Endodermal cell (in vitro differentiated cells): ENCODE measurements at places on chromosomes 12 and 14. TPM values are rescaled to one million over a fixed set of nuclear protein-coding genes. Genes with fewer than 3 reads are reported as not detected.

- DNase-seq, result peak; percentile 61
- no peak overlapping the region for H3K4me3 ChIP-seq
- no peak overlapping the region for H3K27ac ChIP-seq
- peaks cover 13% of the 10 kb centered on the region for H3K27me3 ChIP-seq
- no peaks in the 10 kb centered on the region for H3K36me3 ChIP-seq
Measured at GRCh38 chr12:115710104-115710564, 567.4 kb downstream of the MED13L start.

Gene TAS2R42
- total RNA-seq, result not detected in 2 replicates

GRCh38 chr12:53113951-53114350 is 10.7 kb downstream of the SOAT2 start:
- no peak for DNase-seq
- no peak overlapping the region for H3K4me3 ChIP-seq
- H3K27me3 ChIP-seq, result no peaks in the 10 kb centered on the region
- no peak overlapping the region for H3K27ac ChIP-seq
- H3K4me1 ChIP-seq, result no peaks in the 10 kb centered on the region

GRCh38 chr14:35353409-35354172 is 51.0 kb downstream of the NFKBIA start:
- H3K4me1 ChIP-seq, result peaks cover 5% of the 10 kb centered on the region
- H3K27me3 ChIP-seq, result no peaks in the 10 kb centered on the region
- no peaks in the 10 kb centered on the region for H3K36me3 ChIP-seq
- no peak overlapping the region for H3K4me3 ChIP-seq

DNA sequence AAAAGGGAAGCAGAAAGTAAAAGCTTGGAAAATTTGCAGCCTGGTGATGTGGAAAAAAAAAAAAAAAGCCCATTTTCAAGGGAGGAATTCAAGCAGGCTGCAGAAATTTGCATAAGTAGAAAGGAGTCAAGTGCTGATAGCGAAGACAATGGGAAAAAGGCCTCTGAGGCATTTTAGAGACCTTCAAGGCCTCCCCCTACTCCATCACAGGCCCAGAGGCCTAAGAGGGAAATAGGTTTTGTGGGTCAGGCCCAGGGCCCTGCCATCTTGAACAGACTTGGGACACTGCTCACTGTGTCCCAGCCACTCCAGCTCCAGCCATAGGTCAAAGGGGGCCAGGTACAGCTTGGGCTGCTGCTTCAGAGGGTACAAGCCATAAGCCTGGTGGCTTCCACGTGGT is 13.8 kb upstream of the PRKD1 start:
- DNase-seq, result peak; percentile 71
- H3K27me3 ChIP-seq, result no peaks in the 10 kb centered on the region
- H3K4me1 ChIP-seq, result peaks cover 15% of the 10 kb centered on the region
- H3K27ac ChIP-seq, result no peak overlapping the region
- peak overlapping the region; percentile 15 for H3K4me3 ChIP-seq

DNA sequence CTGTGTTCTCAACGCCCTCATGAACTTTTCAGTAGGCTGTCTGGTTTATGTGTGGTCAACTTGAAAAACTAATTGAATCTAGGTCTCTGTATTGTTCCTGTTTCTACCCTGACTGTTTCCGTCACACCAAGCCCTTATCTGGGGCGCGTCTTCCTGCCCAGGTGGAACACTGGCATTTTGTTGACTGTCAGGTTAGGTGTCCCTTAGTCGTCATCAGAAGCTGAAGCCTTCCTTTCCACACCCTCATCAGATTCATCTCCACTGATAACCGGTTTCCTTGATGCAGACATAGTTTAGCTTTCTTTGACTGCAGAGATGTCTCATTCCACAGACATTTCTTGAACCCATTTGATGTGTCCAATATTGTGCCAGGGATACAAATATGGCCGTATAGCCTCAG is 96.5 kb downstream of the DUSP16 start:
- no peak for DNase-seq
- no peak overlapping the region for H3K4me3 ChIP-seq
- no peaks in the 10 kb centered on the region for H3K27me3 ChIP-seq
- H3K4me1 ChIP-seq, result no peaks in the 10 kb centered on the region

DNA sequence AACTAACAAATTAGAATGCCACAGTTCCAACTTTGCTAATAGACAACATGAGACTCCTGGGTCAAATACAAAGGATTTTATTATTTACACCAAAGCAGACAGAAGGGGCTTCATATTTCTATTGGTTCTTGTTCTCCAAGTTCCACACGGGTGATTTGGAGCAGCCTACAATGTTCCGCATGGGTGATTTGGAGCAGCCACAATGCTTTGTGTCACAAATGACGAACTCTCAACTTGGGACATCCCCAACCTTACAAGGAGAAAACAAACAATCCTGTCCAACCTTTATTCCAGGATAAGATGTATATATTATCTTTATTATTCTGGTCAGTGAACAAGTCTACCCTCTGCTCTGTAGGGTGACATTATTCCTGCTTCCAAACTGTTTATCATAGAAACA is 694.3 kb upstream of the MGAT4C start:
- H3K27me3 ChIP-seq, result no peaks in the 10 kb centered on the region
- H3K4me3 ChIP-seq, result no peak overlapping the region
- H3K36me3 ChIP-seq, result no peaks in the 10 kb centered on the region
- H3K27ac ChIP-seq, result no peak overlapping the region
- no peak for DNase-seq

- H3K4me3 ChIP-seq, result no peak overlapping the region
- no peaks in the 10 kb centered on the region for H3K27me3 ChIP-seq
- peaks cover 13% of the 10 kb centered on the region for H3K4me1 ChIP-seq
Measured at GRCh38 chr12:125406131-125406530, 340.9 kb downstream of the AACS start.

Gene POTEG
- total RNA-seq, result not detected in 3 replicates

DNA sequence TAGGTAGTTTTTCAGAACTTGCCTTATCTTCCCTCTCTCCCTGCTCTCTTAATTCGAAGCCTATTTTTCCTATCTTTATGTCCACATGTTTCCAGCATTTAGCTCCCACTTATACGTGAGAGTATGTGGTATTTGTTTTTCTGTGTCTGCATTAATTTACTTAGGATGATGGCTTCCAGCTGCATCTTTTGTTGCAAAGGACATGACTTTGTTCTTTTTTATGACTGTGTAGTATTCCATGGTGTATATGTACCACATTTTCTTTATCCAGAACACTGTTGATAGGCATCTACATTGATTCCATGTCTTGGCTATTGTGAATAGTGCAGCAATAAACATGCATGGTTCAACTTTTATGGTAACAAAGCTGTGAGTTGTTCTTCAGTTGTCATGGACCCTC is 7.8 kb upstream of the CLEC2D start:
- H3K4me1 ChIP-seq, result no peaks in the 10 kb centered on the region
- peaks cover 69% of the 10 kb centered on the region for H3K36me3 ChIP-seq
- H3K4me3 ChIP-seq, result no peak overlapping the region
- H3K27me3 ChIP-seq, result no peaks in the 10 kb centered on the region
- DNase-seq, result no peak

Gene ADAMTS20
- 1.1 to 23.2 TPM (median 1.1 TPM) in 3 replicates for total RNA-seq

DNA sequence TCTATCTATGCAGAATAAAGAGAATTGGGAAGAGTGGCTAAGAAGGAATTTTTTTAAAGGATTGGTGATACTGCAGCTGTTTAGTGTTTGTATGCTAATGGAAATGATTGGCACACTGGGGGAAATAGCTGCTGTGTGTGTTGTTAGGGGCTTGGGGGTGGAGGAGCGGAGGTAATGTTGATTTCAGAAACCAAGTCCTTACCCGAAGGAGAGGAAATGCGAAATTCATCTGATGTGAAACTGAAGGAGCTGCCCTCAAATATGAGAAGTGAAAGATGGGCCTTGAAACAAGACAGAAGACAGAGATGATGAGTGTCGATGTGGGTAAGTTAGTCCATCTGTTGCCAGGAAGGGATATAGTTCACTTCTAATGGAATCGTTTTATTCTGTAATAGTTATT is 21.2 kb upstream of the RNASE12 start:
- H3K27ac ChIP-seq, result no peak overlapping the region
- H3K36me3 ChIP-seq, result no peaks in the 10 kb centered on the region
- no peaks in the 10 kb centered on the region for H3K27me3 ChIP-seq
- peak overlapping the region; percentile 92 for H3K4me3 ChIP-seq

Gene PTGER2
- 0.45 TPM in 1 of 3 replicates, not detected in the others for total RNA-seq

GRCh38 chr14:102314242-102315011 is 5.1 kb upstream of the ZNF839 start:
- no peaks in the 10 kb centered on the region for H3K27me3 ChIP-seq
- H3K4me3 ChIP-seq, result peak overlapping the region; percentile 83
- DNase-seq, result peak; percentile 91
- H3K4me1 ChIP-seq, result peaks cover 2% of the 10 kb centered on the region

Gene PPP2R5E
- total RNA-seq, result 51.8 to 65.2 TPM (median 63.8 TPM) in 3 replicates

GRCh38 chr14:78683206-78683605 is 513.0 kb downstream of the NRXN3 start:
- H3K27me3 ChIP-seq, result no peaks in the 10 kb centered on the region
- H3K27ac ChIP-seq, result no peak overlapping the region
- no peaks in the 10 kb centered on the region for H3K36me3 ChIP-seq
- no peak for DNase-seq
- H3K4me3 ChIP-seq, result no peak overlapping the region
- H3K4me1 ChIP-seq, result no peaks in the 10 kb centered on the region

DNA sequence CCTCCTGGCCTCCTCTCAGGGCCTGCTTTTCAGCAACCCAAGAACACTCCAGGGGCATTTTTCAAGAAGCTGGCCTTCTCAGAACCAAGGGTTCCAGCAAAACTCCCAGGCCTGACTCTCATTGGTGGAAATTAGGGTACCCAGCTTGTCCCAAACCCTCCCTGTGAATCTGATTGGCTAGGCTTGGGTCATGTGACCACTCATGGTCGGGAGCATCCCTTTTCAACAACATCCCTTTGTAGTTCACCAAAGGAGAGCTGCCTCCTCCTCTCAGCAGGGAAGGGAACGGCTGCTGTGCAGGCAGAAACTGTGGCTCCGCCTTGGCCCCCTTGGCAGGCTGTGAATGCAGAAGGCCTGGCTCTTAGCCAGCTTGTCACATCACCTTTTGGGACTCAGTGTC is 94.5 kb downstream of the AACS start:
- H3K27me3 ChIP-seq, result no peaks in the 10 kb centered on the region
- DNase-seq, result peak; percentile 71
- no peak overlapping the region for H3K27ac ChIP-seq
- no peak overlapping the region for H3K4me3 ChIP-seq
- H3K4me1 ChIP-seq, result no peaks in the 10 kb centered on the region
- no peaks in the 10 kb centered on the region for H3K36me3 ChIP-seq

- DNase-seq, result peak; percentile 97
- H3K4me3 ChIP-seq, result peak overlapping the region; percentile 95
- H3K27ac ChIP-seq, result peak overlapping the region; percentile 37
Measured at GRCh38 chr14:20970983-20971704, 15.9 kb downstream of the RNASE2 start.

DNA sequence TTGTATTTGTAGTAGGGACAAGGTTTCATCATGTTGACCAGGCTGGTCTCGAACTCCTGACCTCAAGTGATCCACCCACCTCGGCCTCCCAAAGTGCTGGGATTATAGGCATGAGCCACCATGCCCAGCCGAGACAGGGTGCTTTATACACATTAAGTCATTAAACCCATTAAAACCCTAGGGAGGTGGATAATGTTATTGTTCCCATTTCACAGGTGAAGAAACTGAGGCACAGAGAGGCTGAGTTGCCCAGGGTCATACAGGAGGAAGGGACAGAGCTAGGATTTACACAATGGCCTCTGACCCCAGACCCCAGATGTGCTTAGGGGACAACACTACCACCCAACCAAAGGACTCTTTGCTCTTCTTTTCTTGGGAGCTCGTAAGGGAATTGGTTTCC is 51.0 kb upstream of the RIN3 start:
- no peak overlapping the region for H3K27ac ChIP-seq
- no peak for DNase-seq
- no peak overlapping the region for H3K4me3 ChIP-seq

- no peaks in the 10 kb centered on the region for H3K27me3 ChIP-seq
- H3K4me3 ChIP-seq, result peak overlapping the region; percentile 64
- no peaks in the 10 kb centered on the region for H3K36me3 ChIP-seq
- peaks cover 8% of the 10 kb centered on the region for H3K4me1 ChIP-seq
- DNase-seq, result no peak
- H3K27ac ChIP-seq, result peak overlapping the region; percentile 44
Measured at GRCh38 chr14:105313381-105314286, 914 bp upstream of the PACS2 start.

GRCh38 chr14:77086017-77086727 is 11.9 kb upstream of the CIPC start:
- no peaks in the 10 kb centered on the region for H3K36me3 ChIP-seq
- H3K4me3 ChIP-seq, result peak overlapping the region; percentile 17
- peak overlapping the region; percentile 98 for H3K27ac ChIP-seq
- DNase-seq, result peak; percentile 78
- peaks cover 22% of the 10 kb centered on the region for H3K4me1 ChIP-seq

Gene CLEC2B
- total RNA-seq, result not detected in 3 replicates
